ENCODE measurements at places on chromosomes 4 and X. TPM values are rescaled to one million over a fixed set of nuclear protein-coding genes. Genes with fewer than 3 reads are reported as not detected.
A peak's percentile ranks its signal among the peaks of the same experiment; 100 is the strongest.

GRCh38 chrX:132226169-132226568 lies 6.9 kb upstream of the RAP2C start:
- no peak overlapping the region for H3K4me3 ChIP-seq
- DNase-seq, result peak; percentile 30
- no peaks in the 10 kb centered on the region for H3K36me3 ChIP-seq
- H3K27ac ChIP-seq, result no peak overlapping the region
- H3K4me1 ChIP-seq, result no peaks in the 10 kb centered on the region

- no peak for DNase-seq
- no peak overlapping the region for H3K4me3 ChIP-seq
- H3K36me3 ChIP-seq, result 0 out of 2 replicates have a peak, but pooled peaks cover 6% of the 10 kb centered on the region
- no peaks in the 10 kb centered on the region for H3K27me3 ChIP-seq
Measured at GRCh38 chr4:78806943-78807460, 30.9 kb downstream of the BMP2K start.

DNA sequence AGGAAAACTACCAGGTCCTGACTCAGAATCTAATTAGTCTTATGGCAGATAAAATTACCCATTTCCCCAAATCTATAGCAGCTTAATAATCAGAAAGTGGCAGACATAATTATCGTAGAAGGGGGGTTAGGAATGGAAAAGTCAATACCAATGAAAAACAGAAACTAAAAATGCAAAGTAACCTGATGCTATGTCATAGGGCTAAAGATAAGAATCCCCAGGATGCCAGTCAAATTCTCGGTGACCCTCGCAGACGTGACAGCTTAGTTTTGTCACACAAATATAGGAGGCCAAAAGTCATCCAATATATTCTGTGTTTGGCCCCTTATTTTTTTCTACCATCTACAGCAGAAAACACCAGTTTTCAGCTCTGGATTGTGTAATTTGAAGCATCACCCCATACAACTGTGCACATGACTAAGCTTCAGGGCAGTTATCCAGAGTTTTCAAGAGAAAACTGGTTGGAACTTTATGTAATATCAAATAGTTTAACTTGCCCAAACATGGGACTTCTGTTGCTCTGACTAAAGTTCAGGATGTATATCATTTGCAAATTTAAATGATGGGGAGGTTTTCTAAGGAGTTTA lies 30.9 kb downstream of the RASSF6 start:
- H3K4me3 ChIP-seq, result no peak overlapping the region
- H3K27me3 ChIP-seq, result no peaks in the 10 kb centered on the region
- DNase-seq, result peak; percentile 87
- peaks cover 11% of the 10 kb centered on the region for H3K4me1 ChIP-seq

NDP gene
- total RNA-seq, result 0.13 TPM
